ENCODE measurements at places on chromosomes 12 and 14. TPM values are rescaled to one million over a fixed set of nuclear protein-coding genes. Genes with fewer than 3 reads are reported as not detected.
A peak's percentile ranks its signal among the peaks of the same experiment; 100 is the strongest.

GRCh38 chr12:5318874-5319273 lies 113.0 kb upstream of the NTF3 start:
- no peak for DNase-seq

DNA sequence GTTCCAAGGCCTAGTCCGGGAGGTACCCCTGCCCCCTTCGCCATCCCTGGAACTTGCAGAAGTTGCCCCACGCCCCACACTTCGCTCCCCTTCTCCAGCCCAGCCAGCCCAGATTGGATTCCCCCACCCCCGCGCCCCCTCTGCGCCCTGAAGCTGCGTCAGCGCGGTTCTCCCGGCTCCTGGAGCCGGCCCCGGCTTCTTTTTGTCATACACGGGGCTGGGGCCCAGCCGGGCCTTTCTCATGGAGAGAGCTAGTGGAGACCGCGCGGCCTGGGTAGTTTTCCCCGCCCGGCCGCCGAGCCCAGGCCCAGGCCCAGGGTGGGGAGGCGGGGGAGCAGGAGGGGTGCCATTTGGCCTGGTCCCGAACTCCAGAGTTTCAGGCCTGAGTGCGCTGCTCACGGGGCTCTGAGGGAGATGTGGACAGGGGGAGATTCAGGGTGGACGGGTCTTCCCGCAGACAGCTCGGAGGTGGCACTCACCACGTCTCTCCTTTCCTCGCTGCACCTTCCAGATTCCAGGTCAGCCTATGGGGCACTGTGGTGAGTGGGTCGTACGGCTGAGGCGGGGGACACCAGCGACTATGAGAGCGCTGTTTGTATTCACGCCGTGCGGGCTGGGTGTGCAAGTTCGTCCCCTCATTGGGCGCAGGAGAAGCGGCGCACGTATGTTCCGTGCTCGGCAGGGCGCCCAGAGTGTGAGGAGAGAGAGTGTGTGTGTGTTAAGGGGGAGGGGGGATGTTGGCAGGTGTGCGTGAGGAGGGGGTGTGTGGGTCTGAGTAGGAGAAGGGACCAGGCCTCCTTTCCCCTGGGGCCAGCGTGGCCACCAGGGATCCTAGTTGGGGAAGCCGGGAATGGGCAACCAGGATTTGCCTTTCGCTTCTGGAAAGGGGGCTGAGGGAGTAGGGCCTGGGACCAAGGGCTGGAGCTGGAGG lies 785 bp upstream of the LHX5 start:
- DNase-seq, result no peak

- no peak for DNase-seq
Observed at GRCh38 chr14:56374421-56374820, 205.2 kb upstream of the TMEM260 start.

GRCh38 chr12:61502179-61502578 lies 758.0 kb upstream of the USP15 start:
- DNase-seq, result no peak

- no peak for DNase-seq
Observed at GRCh38 chr12:18158774-18159557, 69.0 kb upstream of the RERGL start.

DNA sequence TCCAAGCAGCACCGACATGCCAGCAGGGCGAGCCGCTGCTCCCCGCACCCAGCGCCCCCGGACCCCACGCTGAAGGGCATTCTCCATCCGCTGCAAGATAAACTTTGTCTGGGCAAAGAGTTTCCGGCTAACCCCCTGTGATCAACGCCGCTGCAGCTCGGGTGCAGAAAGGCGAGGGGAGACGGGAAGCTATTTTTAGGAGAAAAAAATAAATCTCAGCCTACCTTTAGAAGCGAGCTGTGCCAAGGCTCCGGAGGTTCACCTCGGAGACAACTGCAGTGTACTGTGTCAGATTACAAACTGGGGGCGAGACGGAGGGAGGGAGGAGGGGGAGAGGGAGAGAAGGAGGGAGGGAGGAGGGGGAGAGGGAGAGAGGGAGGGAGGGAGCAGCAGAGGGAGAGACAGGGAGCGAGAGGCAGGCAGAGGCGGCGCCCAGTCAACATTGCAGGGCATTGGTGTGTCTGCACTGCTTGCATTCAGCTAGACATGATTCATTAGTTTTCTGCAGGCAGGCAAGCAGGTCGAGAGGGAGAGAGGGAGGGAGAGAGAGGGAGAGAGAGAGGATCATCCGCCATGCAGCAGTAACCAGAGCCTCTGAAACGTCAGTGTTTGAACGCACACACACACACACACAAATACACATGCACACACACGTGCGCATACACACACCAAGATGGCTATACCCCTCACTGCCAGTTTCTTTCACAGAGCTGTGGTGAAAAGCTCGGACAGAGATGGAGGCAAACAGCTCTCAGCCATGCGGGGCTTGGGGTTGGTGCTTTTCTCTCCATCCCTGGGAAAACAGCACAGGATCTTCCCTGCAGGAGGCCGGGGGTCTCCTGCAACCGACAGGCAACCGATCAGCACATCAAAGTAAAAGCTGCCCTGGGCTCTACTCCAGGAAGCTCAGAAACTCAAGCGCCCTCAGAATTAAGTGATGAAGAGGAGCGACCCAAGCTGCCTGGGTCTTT lies at the start of gene RIMBP2:
Gene RIMBP2 (minus strand): TSS at position 302 of the 971 bp plus-strand sequence. CDS start 237,286 bp downstream, outside the sequence.
- DNase-seq, result no peak

DNA sequence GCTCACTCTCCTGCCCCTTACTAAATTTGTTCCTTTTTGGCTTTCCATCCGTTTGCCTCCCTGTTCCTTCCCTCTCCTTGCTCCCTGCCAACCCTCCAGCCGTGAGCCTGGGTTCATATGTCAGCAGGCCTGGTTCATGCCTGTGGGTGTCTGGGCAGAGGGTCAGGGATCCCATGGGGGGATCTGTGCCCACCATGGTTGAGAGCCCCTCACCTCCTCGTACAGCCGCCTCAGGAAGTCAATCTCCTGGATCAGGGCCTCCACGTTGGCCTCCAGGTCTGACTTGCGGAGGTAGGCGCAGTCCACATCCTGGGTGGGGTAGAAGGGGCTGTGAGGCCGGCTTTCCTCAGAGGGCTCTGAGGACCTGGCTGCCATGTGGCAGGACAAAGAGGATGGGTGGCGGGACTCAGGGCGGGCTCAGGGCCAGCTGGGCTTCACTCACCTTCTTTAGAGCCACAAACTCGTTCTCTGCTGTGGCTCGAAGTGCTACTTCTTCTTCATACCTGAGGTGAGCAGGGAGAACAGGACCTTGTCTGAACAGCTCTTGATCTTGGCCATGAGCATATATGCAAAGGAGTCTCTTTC lies 3.6 kb downstream of the KRT83 start:
- DNase-seq, result no peak

DNA sequence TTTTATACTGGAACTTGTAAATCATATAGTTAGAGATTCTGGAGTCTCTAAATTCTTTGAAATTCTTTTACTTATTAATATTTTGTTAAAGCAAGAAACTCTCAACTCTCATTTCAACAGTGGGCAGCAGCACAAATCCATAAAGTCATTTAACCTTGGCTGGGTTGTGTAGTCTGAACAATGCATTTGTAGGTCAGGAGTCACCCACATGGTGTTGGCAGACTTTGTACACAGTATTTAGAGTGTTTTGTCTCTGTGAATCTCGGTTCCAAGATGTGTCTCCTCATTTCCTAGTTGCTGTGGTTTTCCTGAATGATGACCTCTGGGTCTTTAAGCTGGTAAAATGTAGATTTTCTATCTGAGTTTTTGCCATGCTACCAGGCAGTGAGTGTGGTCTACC lies 20.8 kb upstream of the STRAP start:
- no peak for DNase-seq

GRCh38 chr14:77691259-77691658 lies 16.6 kb downstream of the ALKBH1 start:
- DNase-seq, result no peak

GRCh38 chr12:26250801-26251200 lies 55.4 kb downstream of the SSPN start:
- DNase-seq, result no peak

- DNase-seq, result no peak
Observed at GRCh38 chr12:104964167-104964855, 6.2 kb upstream of the SLC41A2 start.

GRCh38 chr14:101965770-101966722 lies 1.7 kb downstream of the DYNC1H1 start:
- no peak for DNase-seq

- no peak for DNase-seq
Observed at GRCh38 chr12:53805067-53805466, 53.3 kb upstream of the CISTR start.

GRCh38 chr12:133108150-133108549 lies 21.9 kb downstream of the ZNF891 start:
- DNase-seq, result no peak

- peak; percentile 46 for DNase-seq
Observed at GRCh38 chr12:42483521-42483790, 106.1 kb downstream of the PRICKLE1 start.

- DNase-seq, result no peak
Observed at GRCh38 chr12:53347905-53348304, 11.8 kb upstream of the SP7 start.

DNA sequence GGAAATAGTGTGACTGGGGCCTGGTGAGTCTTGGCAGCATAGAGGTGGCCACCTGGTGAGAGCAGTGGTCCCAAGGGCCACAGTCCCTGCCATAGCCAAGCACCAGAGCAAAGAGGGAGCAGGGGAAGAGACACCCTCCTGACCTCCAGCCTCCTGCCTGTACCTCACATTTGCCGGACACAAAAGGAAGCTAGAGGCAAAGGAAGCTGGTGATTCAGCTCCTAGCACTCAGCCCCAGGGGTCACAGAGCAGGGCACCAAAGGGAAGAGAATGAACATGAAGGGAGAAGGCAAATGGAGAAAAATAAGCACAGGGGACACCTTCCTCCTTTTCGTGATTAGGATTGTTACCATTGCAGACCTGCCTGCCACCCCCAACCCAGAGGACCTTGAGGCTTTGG lies 216.8 kb downstream of the ZFP36L1 start:
- no peak for DNase-seq

- DNase-seq, result no peak
Observed at GRCh38 chr12:59185295-59185694, 265.0 kb upstream of the LRIG3 start.

DNA sequence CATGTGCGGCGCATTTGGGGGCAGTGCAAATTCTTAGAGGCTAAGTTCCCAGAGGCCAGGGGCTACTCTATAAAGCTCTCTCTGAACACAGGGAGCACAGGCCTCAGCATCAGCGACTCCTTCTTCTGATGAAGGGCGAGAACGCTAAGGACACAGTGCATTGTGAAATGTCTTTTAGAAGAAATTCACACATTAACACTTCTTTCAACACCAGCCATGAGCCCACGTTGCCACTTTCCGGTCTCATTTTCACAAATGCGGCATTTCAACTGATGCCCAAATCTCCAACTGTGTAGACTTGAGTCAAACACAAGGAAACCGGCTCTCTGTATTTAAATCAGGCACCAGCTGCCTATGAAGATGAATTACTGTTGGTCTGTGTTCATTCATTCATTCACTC lies 162.0 kb downstream of the FOXN3 start:
- DNase-seq, result no peak

- no peak for DNase-seq
Observed at GRCh38 chr14:72528863-72529175, 365.1 kb downstream of the DPF3 start.

DNA sequence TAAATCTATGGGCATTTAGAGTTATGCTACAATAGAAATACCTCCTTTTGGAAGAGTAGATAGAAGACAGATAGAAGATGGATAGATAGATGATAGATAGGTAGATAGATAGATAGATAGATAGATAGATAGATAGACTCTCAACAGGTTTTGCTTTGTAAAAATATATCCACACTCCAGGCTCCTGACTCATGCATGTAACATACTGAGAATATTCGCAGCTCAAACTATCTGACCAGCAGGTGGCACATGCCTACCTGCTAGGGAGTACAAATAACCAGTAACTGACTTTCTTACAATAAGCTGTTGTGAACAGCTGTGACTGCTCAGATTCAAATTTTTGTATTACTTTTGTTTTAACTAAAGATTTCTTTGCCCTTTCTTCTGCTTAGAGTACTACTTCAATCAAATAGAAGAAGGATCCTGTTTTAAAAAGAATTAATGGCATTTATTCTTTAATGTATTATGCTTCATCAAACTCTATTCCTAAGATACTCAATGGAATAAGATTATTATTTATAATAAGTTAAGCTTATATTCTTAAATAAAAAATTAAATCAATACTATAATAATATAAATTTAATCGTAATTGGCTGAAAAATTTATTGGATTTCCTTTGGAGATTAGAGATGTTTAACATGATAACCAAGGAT lies 15.8 kb upstream of the CPNE8 start:
- DNase-seq, result no peak

GRCh38 chr14:74882103-74882920 lies 596 bp downstream of the DLST start:
- peak; percentile 69 for DNase-seq

GRCh38 chr12:103944964-103945363 lies 14.8 kb downstream of the HSP90B1 start:
- no peak for DNase-seq

DNA sequence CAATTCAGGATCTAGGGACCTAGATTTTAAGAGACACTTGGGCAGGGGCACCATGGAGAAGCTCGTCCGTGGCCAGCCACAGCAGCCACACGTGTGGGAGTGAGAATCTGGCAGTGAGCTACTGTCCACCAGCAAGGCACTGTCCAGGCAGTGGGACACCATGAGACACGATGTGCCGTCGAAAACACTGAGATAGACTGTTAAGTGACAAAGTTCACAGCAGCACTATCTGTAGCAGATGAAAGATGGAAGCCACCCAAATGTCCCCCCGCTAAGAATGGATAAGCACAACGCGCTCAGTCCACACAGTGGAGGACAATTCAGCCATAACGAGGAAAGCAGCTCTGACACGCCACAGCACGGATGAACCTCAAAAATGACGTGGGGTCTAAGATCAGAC lies 19.7 kb downstream of the RILPL1 start:
- DNase-seq, result no peak

- no peak for DNase-seq
Observed at GRCh38 chr14:74176400-74176793, 62.9 kb upstream of the VSX2 start.

GRCh38 chr12:129328235-129328634 lies 475.0 kb downstream of the GLT1D1 start:
- no peak for DNase-seq

- DNase-seq, result no peak
Observed at GRCh38 chr12:50988051-50988450, 35.7 kb downstream of the HIGD1C start.

- DNase-seq, result no peak
Observed at GRCh38 chr12:48717252-48717695, 767 bp upstream of the CCNT1 start.

GRCh38 chr14:100899884-100900771 lies 3.4 kb downstream of the RTL1 start:
- DNase-seq, result peak; percentile 14

- DNase-seq, result no peak
Observed at GRCh38 chr14:88990856-88991255, 166.4 kb downstream of the TTC8 start.

ATP23 gene
- total RNA-seq, result 5.4 TPM

APOLD1 gene
- total RNA-seq, result 11.0 TPM

HOXC11 gene
- total RNA-seq, result not detected

GPATCH2L gene
- total RNA-seq, result 50.5 TPM

NXPH4 gene
- total RNA-seq, result not detected

ACOT6 gene
- not detected for total RNA-seq

PTPRB gene
- total RNA-seq, result 91.4 TPM

TAS2R13 gene
- 0.92 TPM for total RNA-seq

GCN1 gene
- total RNA-seq, result 73.6 TPM

KCNJ8 gene
- total RNA-seq, result 12.8 TPM

KITLG gene
- 77.5 TPM for total RNA-seq

KLHDC1 gene
- total RNA-seq, result 7.4 TPM

EPYC gene
- not detected for total RNA-seq
